ENCODE measurements at places on chromosomes 12 and 14.

GRCh38 chr12:30839643-30840220 lies 85.0 kb upstream of the CAPRIN2 start:
- no peak for DNase-seq

GRCh38 chr14:59371771-59372170 lies 93.4 kb downstream of the GPR135 start:
- no peak for DNase-seq

DNA sequence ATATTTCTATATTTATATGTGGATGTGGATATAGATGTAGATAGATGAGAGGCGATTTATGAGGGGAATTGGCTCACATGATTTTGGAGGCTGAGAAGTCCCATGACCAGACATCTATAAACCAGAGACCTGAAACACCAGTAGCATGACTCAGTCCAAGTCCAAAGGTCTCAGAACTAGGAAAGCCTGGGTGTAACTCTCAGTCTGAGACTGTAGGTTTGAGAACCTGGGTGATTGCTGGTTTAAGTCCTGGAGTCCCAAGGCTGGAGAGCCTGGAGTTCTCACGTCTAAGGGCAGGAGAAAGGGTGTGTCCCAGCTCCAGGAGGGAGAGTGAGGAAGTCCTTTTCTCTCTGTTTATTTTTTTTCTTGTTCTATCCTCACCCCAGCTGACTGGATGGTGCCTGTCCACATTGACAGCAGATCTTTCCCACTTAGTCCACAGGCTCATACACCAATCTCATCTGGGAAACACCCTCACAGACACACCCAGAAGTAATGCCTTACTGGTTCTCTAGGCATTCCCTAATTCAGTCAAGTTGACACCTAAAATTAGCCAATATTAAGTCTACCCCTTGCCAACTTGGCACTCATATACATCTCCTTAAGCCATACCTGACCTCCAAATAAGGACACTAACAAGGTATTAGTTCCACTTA lies 45.4 kb downstream of the EMP1 start:
- DNase-seq, result peak; percentile 29

GRCh38 chr14:104749111-104749649 lies 3.8 kb upstream of the SIVA1 start:
- DNase-seq, result peak; percentile 39

GRCh38 chr14:71780075-71780474 lies 152.2 kb upstream of the RGS6 start:
- DNase-seq, result no peak

DNA sequence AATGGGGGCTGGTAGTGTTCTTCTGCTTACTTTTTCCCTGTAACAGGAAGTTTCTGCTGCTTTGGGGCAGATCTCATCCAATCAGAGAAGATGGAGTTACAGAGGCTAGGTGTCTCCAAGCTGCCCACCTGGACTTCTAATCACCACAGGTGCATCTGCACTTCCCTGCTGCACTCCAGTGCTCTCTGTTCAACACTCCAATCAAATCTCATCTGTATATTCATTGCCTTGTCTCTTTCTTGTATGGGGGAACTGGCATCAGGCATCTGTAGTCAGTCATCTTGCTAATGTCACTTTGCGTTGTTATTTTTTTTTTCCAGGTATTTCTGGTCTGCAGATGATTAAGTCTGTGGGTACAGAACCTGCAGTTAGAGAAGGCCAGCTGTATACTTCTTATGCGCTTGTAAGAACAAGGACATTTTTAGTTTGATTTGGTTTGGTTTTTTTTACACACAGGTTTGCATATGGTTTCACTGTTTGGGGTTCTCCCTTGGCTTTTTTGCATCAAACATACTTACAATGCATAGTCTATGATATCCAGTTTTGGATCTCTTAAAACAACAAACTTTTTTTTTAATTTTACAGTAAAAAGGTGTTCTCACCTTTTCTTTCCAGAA lies 116.0 kb downstream of the METTL25 start:
- DNase-seq, result no peak

DNA sequence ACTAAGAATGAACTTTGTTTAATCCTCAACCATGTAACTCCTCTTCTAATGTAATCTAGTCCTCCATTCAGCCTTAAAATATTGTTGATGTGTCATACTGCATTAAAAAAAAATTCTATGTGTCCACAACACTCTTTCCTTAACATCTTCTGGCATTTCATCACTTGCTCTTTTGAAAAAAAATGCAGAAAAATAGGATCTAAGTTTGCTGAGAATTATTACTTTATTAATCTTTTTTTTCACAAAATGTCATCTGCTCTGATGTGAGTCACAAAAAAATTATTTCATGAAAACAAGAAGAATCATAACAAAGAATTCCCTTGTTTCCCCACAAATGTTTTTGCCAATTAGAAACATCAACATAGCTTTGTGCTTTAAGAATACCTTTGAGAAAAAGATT lies 410.1 kb upstream of the MGAT4C start:
- DNase-seq, result no peak

- no peak for DNase-seq
Measured at GRCh38 chr12:126811391-126811790, 1455.6 kb upstream of the TMEM132C start.

- no peak for DNase-seq
Measured at GRCh38 chr14:101862711-101863110, 101.2 kb downstream of the PPP2R5C start.

- DNase-seq, result no peak
Measured at GRCh38 chr14:67311868-67312267, 47.7 kb downstream of the ATP6V1D start.

DNA sequence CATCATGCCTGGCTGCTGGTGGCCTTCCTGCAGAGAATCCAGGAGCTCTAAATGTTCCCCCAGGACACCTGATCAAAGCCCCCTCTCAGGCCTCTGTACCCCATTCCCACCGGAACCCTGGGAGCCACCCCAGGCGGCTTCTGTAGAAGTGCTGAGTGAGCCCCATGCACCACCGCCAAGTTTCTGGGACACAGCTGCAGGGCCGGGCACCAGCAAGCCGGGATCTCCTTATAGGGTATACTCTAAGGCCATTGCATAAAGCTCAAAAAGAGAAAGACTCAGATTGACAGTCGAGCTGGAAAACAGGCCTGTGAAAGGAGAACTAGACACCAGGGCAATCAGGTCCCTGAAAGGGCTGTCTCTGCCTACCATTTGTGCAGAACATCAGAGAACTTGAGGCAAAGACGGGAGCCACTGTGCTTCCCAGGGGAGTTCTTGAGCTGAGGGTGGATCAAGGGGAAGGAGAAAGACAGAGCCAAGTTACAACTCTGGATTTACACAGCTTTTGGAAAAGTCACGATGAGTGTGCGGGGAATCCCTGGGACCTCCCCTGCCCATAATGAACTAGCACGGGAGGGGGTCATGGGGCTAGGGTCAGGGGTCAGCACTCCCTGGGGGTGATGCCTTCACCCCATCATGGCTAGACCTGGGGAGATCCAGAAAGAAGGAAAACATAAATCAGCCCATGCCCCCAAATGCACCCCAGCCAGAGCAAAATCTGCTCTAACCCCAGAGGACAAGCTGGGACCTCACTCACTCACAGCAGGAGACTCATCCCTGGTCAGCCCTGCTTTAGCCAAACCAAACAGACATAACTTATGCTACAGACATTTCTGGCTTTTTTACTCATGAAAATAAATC lies 51.1 kb downstream of the ITPK1 start:
- no peak for DNase-seq
